ENCODE measurements at places on chromosomes 5 and 9. TPM values are rescaled to one million over a fixed set of nuclear protein-coding genes. Genes with fewer than 3 reads are reported as not detected.

RASEF gene
- total RNA-seq = 8.3 TPM

ACTBL2 gene
- total RNA-seq = 0.35 TPM

MPDZ gene
- 14.1 TPM for total RNA-seq

ECM2 gene
- total RNA-seq = not detected
